Activated CD4-positive, CD25-positive, alpha-beta regulatory T cell treated with anti-CD3 and anti-CD28 coated beads, Interleukin-2, amount 50 U/mL, for 24 hours (primary cell): ENCODE measurements at places on chromosomes 4 and X.

- no peak for ATAC-seq
These were observed 343.1 kb upstream of the MAOA start for GRCh38 chrX:43313035-43313434.

- no peak for ATAC-seq
These were observed 5.7 kb upstream of the ZNF330 start for GRCh38 chr4:141215030-141215429.

GRCh38 chr4:153326513-153326912 lies 18.0 kb upstream of the MND1 start:
- no peak for ATAC-seq

DNA sequence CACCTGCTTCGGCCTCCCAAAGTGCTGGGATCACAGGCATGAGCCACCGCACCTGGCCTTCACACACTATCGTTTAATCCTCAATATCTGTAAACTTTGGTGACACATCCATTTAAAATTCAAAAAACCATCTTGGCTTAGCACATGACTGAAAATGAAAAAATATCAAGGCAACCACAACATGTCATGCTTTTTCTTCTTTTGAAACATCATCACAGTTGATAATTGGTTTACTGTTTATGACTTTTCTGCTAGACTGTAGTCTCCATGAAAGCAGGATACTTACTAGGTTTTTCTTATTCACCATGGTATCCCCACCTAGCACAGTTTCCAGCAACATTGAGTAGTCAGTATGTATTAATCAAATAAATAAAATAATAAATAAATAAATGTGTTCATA lies 11.0 kb downstream of the GNRHR start:
- ATAC-seq = peak; percentile 68

DNA sequence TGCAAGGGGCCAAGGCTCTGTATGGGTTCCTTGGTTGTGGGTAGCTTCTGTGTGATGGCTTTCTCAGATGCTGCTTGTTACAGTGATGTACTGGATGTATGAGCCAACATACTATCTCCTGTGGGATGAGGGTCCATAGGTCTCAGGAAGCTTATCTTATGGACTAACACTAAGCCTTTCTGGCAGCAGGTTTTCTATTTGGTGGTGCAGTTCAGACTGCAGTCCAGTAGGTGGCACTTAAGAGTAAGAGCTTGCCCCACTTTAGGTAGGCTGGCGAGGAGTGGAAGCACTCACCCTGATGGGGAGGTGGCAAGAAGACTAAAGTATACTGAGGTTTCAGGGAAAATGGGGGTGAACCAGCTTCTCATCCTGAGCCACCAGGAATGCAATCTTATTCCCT lies 306.7 kb upstream of the MAOA start:
- no peak for ATAC-seq

DNA sequence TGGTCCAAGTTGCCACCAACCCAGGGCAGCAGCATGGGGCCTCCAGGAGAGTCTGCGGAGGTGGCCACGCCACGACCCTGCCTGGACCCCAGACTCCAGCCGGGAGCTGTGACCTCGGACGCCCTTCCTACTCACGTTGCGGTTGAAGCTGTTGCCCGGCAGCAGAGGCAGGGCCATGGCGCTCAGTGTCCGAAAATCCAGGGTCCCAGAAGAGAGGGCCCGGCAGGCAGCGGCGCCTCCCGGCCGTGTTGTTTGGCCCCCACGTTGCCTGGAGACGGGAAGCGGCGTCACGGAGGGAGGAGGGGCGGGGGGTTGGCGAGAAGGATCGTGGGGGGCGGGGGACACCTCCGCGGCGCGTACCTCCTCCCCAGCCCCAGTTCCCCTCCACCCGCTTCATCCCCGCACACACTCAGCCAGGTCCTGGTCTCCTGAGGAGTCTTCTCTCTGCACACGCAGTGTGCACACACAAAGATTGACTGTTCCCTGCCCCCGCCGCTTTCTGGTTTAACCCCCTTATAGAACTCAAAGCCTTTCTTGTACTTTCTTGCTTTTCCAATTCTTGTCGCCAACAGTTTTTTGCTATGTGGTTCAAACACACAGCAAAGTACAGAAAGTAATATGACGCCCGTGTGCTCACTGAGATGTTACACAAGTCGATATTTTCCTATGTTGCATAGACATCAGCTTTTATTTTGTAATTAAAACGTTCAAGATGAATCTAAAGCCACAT lies at the start of gene EFHC2:
Gene EFHC2, minus strand, starts transcription at position 261 of the 730 bp plus-strand sequence. Its CDS starts 84 bp downstream, at position 177.
- peak; percentile 50 for ATAC-seq

GRCh38 chr4:155512046-155512445 lies 135.3 kb upstream of the MAP9 start:
- no peak for ATAC-seq

GRCh38 chr4:38752372-38752940 lies 30.3 kb downstream of the TLR10 start:
- ATAC-seq = peak; percentile 64

DNA sequence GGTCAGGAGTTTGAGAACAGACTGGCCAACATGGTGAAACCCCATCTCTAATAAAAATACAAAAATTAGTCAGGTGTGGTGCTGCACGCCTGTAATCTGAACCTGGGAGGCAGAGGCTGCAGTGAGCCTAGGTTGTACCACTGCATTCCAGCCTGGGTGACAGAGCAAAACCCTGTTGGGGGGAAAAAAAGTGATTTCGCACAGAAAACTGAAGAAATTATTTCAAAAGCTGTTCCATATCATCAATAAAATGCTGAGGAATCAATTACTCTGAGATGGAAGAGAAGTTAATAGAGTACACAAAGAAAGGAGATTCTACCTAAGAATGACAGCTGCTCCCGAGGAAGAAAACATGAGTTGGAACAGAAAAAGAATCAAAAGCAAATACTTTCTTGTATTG lies 95.9 kb downstream of the PDGFC start:
- ATAC-seq = no peak

DNA sequence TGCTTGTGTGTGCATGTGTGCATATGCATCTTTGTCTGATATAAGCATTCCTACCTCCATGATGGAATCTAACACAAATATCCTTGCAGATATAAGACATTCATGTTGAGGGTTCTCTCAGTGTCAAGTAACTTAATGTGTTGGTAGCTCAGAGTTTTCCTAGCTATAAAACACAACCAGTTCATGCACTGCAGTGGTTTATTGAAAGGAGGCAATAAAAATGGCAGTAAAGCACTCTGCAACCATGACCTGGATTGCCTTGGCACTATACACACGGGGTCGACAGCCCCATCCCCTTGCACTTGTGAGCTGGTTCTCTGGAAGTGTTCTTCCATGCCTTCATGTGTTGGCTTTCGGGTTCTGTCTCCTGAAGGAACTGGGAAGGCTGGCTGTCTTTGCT lies 38.9 kb downstream of the GPC4 start:
- no peak for ATAC-seq

- no peak for ATAC-seq
These were observed 37.5 kb upstream of the BRS3 start for GRCh38 chrX:136450050-136450830.
